Activated naive CD4-positive, alpha-beta T cell (primary cell): ENCODE measurements at places on chromosomes 13 and 19.

- no peak for DNase-seq
Measured at GRCh38 chr19:49816590-49816989, 1.5 kb upstream of the MED25 start.

DNA sequence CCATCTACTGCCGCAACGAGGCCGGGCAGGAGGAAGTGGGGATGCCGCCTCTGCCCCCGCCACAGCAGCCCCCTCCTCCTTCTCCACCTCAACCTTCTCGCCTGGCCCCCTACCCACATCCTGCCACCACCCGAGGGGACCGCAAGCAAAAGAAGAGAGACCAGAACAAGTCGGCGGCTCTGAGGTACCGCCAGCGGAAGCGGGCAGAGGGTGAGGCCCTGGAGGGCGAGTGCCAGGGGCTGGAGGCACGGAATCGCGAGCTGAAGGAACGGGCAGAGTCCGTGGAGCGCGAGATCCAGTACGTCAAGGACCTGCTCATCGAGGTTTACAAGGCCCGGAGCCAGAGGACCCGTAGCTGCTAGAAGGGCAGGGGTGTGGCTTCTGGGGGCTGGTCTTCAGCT is 3.4 kb upstream of the NUP62 start:
- DNase-seq = no peak

- DNase-seq = no peak
Measured at GRCh38 chr19:40348961-40349507, 539 bp downstream of the PLD3 start.

DNA sequence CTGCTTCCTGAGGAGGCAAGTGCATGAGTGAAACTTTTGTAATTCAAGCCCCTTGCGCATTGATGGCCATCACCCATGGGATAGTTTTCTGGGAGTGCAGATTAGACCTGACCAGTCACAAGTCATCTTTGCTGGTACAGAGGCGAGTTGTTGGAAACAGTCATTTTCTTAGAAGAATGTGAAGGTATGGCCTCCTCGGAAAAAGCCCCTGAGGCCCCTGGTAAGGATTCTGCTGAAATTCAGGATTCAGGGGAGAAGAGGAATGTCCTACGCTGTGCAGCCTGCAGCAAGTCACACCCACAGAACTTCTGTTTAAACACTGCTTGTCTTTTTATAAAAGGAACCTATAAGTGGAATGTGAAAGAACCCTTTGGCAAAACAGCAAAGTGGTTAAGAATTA is 11.0 kb upstream of the SPART start:
- DNase-seq = no peak

DNA sequence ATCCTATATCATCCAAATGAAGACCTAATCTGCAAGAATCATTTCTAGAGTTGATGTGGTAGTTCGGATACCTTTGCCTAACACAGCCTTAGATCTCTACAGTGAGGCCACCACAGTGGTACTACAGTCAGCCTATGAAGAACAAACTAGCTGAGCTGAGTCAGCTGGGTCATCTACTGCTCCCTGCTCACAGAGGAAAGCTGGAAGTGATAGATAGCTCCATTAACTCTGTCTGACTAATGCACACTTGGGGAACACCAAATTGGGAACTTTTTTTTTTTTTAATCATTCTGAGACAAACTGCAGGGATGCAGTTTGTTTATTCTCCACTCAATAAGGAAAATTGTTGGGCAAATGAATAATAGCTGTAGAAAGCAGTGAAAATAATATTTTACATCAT is 1160.6 kb downstream of the PCDH9 start:
- DNase-seq = no peak

GRCh38 chr13:113155201-113155600 is 3.2 kb upstream of the PROZ start:
- DNase-seq = no peak

DNA sequence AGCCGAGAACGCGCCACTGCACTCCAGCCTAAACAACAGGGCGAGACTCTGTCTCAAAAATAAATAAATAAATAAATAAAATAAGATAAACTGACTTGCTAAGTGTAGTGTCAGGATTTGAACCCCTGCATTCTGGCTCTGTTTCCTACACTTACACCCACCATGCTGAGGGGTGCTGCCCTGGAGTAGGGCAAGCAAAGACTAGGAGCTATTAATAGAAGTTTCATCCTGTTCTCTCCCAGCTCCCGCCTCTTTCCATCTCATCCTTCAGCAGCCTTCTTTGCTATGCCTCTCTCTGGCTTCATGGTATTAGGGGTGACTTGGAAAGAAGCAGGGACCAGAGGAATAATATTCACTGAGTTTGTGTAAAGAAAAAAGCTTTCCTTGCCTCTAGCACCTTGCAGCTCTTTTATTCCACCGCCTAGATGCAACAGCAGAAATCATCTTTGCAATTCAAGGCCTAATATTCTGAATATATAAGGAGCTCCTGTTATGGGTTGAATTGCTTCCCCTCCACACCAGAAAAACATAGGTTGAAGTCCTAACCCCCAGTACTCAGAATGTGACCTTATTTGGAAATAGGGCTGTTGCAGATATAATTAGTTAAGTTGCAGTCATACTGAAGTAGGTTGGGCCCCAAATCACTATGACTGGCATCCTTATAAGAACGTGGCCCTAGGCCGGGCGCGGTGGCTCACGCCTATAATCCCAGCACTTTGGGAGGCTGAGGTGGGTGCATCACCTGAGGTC is 8.7 kb upstream of the PLAUR start:
- no peak for DNase-seq

GRCh38 chr19:49746206-49746958 is 16.7 kb downstream of the TSKS start:
- no peak for DNase-seq

DNA sequence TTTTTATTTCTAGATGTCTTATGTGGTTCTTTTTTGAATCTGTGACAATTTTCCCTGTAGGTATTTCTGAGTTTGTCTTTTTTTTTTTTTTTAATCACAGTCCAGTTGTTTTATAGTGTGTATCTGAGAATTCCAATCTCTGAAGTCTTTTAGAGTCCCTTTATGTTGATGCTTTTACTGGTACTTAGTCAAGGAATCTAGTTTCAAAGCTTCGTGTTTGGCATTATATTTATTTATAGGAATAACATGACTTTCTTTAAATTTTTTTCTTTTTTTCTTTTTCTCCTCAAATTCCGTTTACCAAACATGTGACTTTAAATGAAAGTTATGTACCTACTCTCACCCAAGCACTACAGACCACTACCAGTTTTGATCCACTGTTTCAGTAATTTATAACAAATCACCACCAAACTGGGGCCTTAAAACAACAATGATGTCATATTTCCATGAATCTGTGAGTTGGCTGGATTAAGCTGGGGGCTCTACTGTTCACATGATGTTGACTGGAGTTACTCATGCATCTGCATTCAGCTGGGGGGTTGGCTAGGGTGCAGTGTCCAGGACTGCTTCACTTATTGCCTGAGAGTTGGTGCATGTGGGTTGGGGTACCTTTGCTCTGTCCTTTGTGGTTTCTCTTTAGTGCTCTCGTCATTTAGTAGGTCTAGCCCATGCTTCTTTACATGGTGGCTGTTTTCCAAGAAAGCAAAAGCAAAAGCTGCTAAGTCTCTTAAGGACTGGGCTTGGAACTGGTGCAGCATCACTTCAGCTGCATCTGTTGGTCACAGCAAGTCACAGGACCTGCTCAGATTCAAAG is 22.3 kb downstream of the KCTD4 start:
- no peak for DNase-seq

DNA sequence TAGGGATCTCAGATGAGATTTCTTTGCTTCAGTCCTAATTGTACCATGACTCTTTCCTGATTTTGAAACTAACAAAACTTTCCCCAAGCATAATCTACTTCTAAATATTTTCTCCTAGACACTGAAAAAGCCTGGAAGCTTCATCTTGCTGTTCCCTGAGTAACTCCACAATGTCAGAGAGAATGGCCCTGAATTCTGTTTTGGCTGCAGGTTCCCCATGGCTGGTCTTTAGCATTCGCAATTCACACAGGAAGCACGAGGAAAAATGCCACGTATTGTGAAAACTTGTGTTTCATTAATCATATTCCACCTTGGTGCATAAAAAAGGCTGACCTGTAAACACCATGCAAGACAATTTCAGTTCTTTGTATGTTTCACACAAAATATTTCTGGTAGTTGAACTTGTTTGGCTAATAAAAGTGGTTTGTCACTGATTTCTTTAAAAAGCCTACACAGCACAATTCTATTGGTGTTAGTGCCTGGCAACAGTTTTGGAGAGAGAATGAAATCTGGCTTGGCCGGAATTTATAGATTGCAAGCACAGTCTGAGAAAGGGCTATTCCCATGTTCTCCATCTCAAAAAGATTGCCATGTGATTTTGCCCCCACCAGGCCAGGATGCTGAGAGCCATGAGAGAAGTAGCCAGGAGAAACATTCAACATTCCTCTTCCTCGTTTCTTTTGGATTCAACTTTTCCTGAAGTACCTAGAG is 367.1 kb downstream of the NDFIP2 start:
- no peak for DNase-seq

DNA sequence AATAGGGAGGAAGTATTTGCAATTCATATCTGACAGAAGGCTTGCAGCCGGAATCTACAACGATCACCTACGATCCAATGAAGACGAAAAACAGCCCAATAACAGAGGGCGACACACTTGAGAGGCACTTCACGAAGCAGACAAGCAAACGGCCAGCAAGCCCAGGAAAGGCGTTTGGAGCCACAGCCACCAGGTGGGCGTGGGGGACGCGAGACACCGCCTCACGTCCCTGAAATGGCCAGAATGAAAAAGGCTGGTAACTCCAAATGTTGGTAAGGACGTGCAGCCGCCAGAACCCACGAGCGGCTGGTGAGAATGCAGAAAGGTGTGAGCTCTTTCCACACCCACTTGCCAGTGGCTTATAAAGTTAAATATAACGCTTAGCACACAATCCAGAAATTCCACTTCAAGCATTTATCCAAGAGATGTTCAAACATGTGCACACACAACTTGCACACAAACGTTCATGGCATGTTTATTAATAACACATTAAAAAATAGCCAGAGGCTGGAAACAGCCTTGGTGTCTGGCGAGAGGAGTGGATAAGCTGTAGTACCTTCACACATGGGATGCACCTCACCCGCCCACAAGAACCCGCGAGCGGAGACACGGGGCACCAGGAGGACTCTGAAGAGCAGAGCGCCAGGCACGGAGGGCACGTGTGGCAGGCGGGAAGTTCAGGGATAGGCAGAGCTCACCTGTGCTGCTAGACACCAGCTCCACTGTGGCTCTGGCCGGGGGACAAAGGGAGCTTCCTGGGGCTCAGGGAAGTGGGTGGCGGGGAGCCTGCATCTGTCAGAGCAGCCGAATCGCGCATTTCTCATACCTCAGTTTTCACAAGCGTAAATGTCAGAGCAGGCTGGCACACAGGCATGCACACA is 89.3 kb downstream of the SPACA7 start:
- DNase-seq = no peak

DNA sequence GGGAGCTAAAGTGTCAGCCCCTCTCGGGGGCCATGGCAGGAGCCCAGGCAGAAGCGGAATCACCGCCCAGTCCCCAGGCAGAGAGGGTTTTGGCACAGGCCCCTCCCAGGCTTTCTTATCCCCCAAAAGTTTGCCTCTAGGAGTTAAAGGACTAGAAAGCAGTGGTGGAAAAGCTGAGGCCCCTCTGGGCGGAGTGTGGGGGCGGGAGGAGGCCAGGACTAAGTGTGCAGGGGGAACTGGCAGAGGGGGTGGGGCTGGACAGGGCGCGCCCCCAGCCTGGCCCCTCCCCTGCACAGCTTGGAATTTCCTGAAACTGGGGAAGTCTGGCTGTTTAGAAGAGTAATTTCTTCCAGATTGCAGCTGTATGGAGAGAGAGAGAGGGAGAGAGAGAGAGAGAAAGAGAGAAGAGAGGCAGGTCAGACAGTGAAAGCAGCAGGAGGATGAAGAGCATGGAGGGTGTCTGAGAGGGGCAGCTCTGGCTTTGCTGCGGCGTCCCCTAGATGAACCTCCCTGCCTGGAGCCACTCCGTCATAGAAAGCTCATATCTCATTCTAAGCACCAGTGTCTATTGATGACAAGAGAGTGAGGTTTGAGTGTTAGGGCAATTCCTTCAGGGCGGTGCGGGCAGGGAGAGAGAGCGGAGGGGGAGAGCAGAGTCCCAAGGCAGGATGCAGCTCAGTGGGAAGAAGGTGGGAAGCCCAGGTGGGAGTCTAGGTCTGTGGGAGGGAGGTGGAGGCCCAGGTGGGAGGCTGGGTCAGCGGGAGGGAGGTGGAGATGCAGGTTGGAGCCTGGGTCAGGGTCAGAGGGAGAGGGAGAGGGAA is at the start of gene CDC42EP5:
TSS of gene CDC42EP5 (minus strand) at position 226 of the 821 bp plus-strand sequence. CDS start 7,749 bp downstream, outside the sequence.
- no peak for DNase-seq

DNA sequence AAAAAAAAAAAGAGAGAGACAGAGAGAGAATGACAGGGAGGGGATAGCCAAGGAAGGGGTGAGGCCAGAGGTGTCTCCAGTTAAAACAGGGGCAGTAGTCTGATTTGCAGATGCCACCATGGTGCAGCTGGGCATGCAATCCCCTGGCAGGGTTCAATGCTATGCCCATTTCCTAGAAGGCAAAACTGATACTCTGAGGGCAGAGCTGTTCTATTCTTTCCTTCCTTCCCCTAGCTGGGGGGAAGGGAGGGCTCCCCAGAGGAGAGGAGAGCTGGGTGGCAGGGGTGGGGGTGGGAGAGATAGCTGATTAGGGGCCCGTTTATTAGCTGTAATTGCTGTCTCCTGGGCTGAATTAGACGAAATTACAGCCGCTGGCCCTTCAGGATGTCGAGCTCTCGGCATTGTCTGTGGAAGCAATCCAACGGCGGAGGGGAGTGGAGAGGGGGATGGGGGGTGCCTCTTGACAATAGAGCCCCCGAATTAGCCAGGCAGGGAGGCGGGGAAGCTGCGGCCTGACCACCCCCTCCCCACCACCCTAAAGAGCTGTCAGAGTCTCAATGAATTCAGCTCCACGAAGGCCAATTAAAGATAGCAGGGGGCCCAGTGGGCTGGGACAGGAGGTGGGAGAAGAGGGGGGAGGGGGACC is 14.4 kb upstream of the DPP9 start:
- DNase-seq = no peak

DNA sequence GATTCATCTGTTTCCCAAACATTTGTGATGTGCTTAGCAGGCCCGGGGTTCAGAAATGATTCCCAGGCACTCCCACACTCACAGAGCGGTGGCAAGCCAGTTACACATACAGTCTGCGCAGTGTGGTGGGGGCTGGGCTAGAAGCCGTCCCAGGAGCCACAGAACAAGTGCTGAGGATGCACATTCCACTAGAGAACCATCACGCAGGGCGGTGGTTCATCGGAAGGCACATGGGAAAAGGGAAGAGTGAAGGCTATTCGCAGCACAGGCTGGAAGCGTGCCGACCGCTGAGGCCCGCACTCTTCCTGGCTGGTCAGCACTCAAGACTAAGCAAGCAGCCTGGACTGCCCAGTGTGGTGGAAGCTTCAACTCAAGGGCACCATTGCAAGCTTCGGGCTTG is 126.3 kb upstream of the SLC7A1 start:
- DNase-seq = no peak

- no peak for DNase-seq
Measured at GRCh38 chr13:103898481-103898880, 832.3 kb upstream of the SLC10A2 start.

- no peak for DNase-seq
Measured at GRCh38 chr13:108297114-108297513, 27.6 kb downstream of the TNFSF13B start.
